ENCODE measurements at places on chromosomes 4 and X.

DNA sequence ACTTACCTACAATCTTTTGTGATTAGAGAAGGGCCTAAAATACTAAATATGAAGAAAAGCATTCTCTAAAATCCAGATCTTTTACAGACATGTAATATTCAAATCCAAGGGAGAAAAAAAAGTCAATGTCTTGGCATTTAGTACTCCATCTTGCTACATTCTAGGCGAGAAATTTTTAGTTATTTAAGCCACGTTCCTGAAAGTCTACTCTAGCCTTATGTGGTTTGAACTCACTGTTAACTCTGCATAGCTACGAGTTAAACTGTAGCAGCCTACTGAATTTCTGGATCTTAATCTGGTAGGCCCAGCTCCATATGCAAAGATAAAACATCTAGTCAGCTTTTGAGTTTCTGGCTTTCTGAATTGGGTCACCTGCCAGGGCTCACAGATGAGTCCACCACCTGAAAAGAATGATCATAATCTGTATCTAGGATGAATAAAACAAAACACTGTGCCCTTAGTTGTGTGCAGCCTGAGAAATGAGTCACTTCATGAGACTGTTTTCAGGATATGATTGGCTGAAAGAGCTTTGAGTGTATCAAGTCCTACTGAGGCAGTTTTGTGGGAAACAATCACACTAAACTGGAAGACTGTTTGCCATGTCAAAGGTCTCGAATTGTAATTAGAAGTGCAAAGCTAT, 3.2 kb upstream of the NEK1 start:
- DNase-seq, result no peak

DNA sequence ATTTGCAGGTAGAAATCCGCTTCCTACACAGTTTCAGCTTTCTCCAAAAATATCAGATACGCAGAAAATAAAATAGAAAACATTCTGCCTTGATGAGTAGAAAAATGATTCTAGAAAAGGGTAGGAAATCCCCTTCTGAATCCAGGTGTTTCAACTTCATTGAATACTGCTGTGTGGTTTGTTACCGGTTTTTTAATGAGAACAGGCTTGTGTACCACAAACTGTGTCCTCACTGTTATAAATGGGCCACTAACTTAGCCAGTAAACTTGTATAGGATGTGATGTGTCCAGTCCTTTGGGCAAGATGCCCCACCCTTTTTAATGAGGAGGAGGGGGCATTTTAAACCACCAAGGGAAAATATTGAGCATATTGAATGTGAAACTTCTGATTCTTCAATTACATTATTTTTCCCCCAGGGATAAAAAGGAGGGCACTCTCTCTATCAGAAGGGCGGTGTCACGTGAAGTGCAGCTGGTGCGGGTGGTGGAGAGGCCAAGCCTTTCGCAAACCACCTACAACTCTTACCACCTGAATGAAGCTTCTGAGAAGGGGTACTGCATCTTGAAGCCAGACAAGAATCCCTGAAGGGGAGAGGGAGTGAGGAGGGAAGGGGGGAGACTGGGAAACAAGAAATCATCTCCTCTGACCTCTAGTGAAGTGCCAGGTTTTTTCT, 4.5 kb downstream of the CXXC4 start:
- DNase-seq, result no peak

DNA sequence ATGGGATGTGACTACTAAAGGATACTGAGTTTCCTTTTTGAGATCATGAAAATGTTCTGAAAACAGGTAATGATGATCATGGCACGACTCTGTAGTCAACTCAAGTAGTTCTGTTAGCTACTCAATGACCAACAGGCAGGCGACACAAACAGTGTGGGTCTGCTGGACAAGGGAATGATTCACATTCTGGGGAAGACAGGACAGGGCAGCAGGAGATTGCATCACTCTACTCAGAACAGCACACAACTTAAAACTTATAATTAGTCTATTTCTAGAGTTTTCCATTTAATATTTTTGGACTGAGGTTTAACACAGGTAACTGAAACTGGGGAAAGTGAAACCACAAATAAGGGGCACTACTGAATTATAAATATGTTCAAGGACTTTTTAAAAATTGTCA, 365.2 kb downstream of the PRDM5 start:
- no peak for DNase-seq

GRCh38 chr4:119105605-119106004, 30.0 kb upstream of the MYOZ2 start:
- no peak for DNase-seq

- DNase-seq, result no peak
These were observed 8.4 kb upstream of the C4orf54 start for GRCh38 chr4:99665983-99666382.

DNA sequence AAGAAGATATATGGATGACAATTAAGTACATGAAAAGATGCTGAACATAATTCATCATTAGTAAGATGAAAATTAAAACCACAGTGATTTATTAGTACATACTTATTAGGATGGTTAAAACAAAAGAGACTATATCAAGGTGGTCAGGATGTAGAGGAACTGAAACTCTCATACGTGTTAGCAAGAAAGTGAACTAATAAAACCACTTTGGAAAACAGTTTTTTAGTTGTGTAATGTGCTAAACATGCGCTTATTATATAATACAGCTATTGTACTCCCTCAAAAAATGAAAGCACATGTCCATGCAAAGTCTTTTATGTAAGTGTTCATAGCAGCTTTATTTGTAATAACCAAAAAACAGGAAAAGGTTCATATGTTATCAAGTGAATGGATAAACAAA, 89.9 kb upstream of the KCTD8 start:
- no peak for DNase-seq

GRCh38 chr4:139834226-139834662, 168.6 kb downstream of the MGST2 start:
- DNase-seq, result no peak

- DNase-seq, result no peak
These were observed 42.8 kb downstream of the RNF150 start for GRCh38 chr4:141090473-141090872.

- DNase-seq, result no peak
These were observed 262.9 kb upstream of the GATB start for GRCh38 chr4:152023674-152024073.

DNA sequence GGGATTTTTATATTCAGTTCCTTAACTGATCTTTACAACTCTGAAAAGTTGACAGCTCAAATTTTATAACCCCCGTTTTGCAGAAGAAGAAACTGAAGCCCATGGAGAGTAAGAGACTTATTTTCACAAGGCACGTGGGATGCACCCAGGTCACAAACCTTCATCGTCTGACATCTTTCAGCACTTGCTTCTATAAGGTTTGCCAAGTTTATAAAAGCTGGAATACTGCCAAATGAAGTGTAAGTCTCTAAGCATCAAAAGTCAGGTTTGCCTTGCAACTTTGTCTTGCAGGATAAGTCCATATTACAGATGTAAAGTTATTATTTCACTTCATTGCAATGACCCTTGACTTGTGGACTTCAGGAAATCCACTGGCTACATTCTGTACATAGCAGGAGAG, 6.3 kb upstream of the KCNIP4 start:
- no peak for DNase-seq

DNA sequence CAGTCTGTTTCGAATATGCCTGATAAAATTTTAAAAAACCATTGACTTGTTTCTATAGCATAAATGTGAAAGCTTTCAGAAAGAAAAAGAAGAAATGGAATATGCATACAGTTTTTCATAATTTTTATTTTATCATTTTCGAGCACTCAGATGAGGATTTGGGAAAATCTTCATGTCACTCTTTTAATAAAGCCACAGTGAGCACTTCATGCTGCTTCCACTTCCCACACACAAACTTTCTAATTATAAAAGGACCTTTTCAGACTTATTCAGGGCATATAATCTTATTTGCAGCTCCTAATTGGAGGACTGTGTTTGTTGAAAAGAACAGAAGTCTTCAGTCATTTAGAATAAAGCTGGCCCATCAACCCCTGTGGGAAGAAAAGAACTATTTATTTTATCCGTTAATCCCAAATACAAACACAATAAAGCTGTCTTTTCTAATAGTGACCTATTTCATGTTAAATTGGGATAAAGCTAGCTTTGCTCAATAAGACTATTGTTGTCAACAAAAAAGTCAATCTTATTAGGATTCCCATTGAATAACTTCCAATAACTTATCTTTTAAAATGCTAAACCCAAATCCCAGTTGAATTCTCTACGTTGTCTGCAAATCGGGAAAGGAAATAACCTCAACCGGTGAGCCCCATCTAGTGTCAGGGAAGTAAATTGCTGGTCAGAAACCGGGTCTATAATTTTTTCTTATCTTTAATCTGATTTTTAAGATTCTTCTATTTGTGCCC, 211.5 kb downstream of the PDGFRA start:
- DNase-seq, result peak; percentile 13

DNA sequence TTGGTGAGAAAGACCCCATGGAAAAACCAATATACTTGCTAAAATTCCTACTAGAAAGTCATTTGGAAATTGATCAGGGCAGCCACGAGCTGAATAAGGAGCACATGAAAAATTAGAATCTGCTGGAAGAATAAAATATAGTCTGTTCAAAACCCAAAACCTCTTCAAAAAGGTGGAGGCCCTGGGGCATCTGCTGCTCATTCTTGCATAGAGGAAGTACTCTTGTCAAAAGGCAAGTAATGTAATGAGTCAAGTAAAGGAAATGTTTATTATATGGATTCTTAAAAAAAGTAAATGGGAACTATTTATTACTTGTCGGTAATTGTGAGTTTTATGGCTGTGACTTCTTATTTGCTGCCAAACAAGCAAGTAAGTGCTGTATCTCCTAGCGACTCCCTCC, 109.5 kb downstream of the GK start:
- no peak for DNase-seq

- no peak for DNase-seq
These were observed 280.3 kb upstream of the KLF3 start for GRCh38 chr4:38383646-38384121.

GRCh38 chr4:37816719-37817118, 9.8 kb upstream of the PGM2 start:
- no peak for DNase-seq

DNA sequence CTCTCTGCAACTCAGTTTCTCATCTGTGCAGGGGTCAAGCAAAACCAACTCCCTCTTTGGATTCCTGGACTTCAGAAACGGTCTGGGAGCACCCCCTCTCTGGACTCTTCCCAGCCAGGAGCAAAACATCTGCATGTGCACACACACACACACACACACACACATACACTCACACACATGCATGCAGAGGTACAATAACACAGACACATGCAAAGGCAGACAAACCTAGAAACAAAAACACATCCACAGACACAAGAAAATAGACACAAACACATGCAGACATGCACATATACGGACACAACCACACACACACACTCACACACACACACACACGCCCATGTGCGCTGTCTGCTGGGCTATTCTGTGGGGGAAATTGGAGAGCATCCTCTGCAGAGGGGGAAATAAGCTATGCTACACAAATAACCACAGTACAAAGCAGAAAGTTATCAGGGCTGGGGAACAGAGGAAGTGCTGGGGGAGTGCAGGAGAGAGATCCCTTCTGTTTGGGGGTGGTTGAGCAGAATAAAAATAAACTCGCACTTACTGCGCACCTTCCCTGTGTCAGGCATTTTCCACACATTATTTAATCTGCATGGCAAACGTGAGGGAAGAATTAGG, 19.9 kb downstream of the IQSEC2 start:
- no peak for DNase-seq

- DNase-seq, result no peak
These were observed 52.1 kb downstream of the RAB40A start for GRCh38 chrX:103467156-103467555.

- no peak for DNase-seq
These were observed 16.7 kb downstream of the BCOR start for GRCh38 chrX:40080894-40081678.

- no peak for DNase-seq
These were observed 6.6 kb upstream of the CXXC4 start for GRCh38 chr4:104501290-104501689.
